GDM1 (cell line): ENCODE measurements at places on chromosomes 11 and 22.

GRCh38 chr22:17172029-17172833, 13.2 kb upstream of the HDHD5 start:
- no peak for DNase-seq

DNA sequence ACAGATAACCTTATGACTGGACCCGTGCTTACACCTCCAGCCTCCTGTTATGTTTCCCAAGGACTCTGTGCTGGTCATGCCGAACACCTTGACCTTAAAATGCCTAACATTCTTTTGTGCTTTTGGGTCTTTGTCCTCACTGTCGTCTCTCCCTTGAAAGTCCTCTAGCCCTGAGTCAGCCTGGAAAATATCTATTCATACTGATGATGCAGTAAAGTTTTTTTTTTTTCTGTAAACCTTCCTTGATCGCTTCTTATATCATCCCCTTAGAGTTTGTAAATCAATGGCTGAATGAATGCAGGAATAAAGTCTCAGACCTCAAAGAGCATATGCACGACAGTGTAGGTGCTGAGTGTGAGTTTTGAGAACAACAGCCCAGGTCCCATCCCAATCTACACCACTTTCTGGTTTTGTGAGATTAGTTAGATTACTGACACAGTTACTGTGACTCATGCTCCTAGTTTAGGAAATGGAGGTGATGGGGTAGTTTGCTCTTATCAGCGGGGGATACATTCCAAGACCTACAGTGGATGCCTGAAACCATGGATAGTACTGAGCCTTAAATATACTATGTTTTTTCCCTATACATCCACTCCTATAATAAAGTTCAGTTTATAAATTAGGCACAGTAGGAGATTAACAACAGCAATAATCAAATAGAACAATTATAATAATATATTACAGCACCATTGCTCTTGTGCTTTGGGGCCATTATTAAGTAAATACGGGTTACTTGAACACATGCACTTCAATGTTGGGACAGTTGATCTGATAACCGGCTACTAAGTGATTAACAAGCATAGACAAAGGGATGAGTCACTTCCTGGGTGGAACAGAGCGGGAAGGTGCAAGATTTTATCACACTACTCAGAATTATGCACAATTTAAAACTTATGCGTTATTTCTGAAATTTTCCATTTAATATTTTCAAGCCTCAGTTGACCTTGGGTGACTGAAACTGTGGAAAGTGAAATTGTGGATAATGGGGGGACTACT, 8.6 kb downstream of the TCN1 start:
- DNase-seq: no peak

GRCh38 chr22:33747029-33747428, 173.2 kb downstream of the LARGE1 start:
- no peak for DNase-seq

DNA sequence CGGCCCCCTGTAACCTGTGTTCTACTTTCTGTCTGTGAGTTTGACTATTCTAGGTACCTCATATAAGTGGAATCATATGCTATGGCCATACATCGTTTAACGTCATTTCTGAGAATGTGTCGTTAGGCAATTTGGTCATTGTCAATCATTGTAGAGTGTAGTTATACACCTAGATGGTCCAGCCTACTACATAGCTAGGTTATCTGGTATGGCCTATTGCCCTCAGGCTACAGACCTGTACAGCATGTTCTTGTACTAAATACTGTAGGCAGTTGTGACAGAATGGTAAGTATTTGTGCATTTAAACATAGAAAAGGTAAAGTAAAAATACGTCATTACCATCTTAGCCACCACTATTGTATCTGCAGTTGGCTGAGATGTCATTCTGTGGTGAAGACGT, 35.2 kb downstream of the MYO7A start:
- no peak for DNase-seq

- DNase-seq: no peak
These were observed 26.6 kb upstream of the OSBPL5 start for GRCh38 chr11:3191586-3192324.

GRCh38 chr11:68093565-68093964, 27.6 kb downstream of the CHKA start:
- no peak for DNase-seq

GRCh38 chr11:33935461-33936456, 43.9 kb upstream of the LMO2 start:
- DNase-seq: no peak

GRCh38 chr22:38080850-38081635, 2.9 kb downstream of the SLC16A8 start:
- no peak for DNase-seq

DNA sequence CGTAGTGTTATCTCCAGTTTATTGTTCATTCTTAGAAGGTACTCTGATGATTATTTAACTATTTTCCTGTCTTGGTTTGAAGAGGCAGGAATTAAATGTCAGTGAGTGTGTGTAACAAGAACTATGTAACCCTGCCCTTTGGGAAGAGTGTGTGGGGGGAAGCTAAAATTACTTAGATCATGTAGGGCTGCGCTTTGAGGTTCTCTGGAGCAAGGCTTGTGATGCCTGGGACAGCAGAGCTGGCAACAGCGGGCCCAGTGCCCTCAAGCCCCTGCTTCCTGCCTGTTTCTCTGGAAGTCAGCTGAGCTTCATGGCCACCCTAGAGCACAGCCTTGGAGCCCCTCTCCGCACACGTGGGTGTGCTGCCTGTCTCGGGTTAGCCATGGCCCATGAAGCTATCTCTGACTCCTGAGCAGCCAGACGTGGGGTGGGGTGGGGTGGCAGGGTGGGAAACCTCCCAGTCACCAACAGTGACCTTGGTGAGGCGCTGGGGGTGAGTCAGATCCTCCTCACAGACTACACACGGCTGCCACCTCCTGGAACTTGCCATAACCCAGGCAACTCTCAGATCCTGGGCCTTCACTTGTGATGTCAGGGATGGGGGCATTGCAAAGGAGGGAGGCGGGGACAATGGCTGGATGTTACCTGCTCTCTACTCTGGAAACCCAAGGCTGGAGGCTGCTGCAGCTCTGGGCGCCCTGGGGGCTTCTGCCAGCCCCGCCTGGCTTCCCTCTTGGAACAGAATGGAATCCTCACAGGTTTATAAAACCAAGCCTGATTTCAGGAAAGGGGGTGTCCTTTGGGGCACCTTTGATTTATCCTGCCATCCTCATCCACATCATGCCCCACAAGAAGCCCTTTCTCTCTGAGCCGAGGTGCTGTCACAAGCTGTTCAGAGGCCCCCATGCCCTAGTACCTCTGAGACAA, 88.6 kb downstream of the SNX19 start:
- DNase-seq: no peak

- no peak for DNase-seq
These were observed 27.9 kb upstream of the KRTAP5-7 start for GRCh38 chr11:71499125-71499524.

GRCh38 chr22:42431401-42432019, 693 bp downstream of the NFAM1 start:
- no peak for DNase-seq
